ENCODE measurements at places on chromosomes 7 and 10. TPM values are rescaled to one million over a fixed set of nuclear protein-coding genes. Genes with fewer than 3 reads are reported as not detected.

DNA sequence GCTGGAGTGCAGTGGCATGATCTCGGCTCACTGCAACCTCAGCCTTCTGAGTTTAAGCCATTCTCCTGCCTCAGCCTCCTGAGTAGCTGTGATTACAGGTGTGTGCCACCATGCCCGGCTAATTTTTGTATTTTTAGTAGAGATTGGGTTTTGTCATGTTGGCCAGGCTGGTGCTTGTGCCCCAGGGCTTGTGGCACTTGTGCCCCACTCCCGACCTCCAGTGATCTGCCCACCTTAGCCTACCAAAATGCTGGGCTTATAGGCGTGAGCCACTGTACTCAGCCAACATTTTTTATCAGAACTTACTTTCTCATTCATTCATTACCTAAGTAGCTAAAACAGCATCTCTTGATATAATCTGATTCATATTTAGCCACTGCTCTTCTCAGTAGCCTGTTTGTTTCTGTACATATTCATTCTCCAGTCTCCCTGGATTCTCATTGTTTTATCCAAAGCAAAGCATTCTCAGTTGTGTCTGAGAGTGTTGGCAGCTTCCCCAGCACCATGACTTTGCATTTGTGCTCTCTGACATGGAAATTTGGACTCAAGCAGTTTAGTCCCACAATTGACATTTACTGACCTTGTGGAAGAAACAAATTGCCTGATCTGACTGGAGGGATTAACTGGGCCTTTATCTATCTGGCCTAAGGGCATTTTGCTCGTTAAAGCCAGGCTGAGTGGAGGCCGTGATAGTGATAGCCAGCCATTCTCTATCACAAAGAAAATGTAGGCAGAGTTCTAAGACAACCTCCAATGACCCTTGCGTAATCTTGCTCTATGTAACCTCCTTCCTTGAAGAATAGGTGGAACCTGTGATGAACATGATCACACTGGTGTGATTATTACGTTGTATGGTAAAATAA, 44.9 kb downstream of the AKR1B15 start:
- DNase-seq: peak; percentile 83

Gene WNT16
- 0.55 TPM for total RNA-seq

Gene EXOC4
- 76.7 TPM for total RNA-seq

GRCh38 chr10:131901181-131901829, 497 bp downstream of the PPP2R2D start:
- DNase-seq: peak; percentile 71

Gene AFAP1L2
- total RNA-seq: 14.0 TPM

DNA sequence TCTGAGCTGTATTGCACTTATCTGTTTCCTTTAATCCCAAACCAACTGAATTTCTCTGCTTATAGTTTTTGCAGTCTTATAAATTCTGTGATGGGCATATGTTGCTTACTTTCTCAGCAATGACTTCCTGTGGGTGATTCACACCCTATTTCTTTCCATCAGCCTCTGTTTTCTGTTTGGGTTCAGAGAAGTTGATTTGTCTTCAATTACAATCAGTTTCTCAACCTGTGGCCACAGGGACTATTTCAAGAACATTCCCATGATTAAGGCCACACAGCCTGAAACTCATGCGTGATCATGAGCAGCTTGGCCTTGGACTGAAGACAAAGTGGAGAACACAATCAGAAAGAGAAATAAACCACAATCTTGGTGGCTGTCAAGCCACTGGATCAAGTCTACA, 1174.6 kb upstream of the C7orf33 start:
- DNase-seq: no peak

DNA sequence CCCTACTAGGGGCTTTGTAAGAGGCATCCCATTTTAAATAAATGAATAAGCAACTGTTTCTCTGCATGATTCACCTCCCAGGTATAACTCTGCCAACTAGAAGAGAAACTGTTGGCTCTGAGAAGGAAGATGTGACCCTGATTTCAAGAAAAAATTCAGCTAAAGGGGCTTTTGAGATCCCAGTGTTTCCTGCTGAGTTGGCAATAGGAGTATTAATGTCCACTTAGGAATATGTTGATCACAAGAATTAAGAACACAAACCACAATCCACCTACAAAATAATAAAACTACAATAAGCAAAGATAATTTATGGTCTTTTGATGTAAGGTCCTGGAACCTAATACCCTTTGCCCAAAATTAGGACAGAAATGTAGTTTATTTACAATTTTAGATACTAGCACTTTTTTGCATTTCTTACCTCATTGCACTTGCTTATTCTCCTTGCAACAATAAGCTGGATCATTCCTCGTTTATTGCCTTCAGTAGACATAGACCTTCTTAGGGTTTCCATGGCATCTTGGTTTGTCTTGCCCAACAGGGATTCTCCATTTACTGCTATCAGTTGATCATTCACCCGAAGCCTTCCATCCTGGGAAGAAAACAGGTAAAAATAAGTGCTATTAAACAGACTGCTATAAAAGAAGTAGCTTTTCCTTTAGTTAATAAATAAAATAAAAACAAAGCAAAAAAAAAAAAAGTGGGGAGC, 456.2 kb downstream of the PARD3 start:
- DNase-seq: no peak

GRCh38 chr7:149716007-149716931, 57.1 kb downstream of the ZNF467 start:
- DNase-seq: peak; percentile 57
